ENCODE measurements at places on chromosomes 2 and 18.

GRCh38 chr2:160700021-160700814 is 206.6 kb upstream of the RBMS1 start:
- no peak for DNase-seq

DNA sequence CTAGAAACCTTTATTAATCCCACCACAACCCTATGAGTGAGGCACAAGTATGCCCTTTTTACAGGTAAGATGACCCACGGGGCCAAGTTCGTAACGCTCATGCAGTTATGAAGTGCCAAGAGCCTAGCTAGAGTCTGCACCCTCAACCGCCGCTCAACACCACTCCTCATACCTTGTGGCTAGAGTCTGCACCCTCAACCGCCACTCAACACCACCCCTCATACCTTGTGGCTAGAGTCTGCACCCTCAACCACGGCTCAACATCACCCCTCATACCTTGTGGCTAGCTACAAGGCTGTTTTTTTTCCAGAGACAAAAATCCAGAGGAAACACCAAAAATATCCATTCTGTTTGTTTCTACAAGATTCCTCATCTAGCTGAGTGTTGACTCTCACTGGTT is 4.6 kb downstream of the TXNL4A start:
- no peak for DNase-seq

GRCh38 chr2:11067221-11068078 is 87.8 kb upstream of the SLC66A3 start:
- DNase-seq = no peak

DNA sequence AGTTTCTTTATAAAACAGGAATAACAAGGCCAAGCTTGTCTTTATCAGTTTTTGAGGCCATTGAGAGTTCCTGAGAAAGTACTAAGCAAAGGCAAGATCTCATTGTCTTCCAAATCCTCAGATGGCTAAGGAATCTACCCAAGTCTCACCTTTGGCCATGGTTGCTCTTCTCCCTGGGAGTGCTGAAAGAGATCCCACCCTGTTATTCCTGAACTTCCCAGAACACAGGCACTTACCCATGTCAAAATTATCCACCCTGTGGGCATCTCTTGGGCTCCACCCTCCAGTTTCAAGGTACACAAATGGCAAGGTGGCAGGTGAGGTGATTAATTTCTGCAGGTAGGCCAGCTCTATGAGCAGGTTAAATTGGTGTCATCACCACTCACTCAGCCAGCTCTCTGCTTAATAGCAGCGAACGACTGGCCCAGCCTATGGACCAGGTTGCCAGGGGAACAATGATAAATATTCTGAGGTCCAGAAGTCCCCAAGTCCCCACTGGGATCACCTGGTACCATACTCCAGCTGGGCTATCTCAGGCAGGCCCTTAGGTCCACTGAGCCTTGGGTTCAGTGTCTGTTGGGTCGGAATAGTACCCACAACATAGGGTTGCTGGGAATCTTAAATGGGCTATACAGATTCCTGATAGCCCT is 2.3 kb upstream of the SPRED2 start:
- DNase-seq = no peak

DNA sequence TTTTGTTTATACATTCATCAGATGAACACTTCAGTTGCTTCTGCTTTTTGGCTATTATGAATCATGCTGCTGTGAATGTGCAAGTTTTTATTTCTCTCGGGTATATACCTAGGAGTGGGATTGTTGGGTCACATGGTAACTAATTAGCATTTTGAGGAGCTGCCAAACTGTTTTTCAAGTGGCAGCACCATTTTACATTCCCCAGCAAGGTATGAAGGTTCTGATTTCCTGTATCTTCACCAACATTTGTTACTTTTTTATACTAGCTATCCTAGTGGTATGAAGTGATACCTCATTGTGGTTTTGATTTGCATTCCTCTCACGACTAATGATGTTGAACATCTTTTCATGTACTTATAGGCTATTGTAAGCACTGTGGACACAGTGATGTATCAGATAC is 53.9 kb downstream of the DYNC1I2 start:
- DNase-seq = no peak

- DNase-seq = no peak
These were observed 26.8 kb upstream of the ERCC3 start for GRCh38 chr2:127320586-127321275.

- DNase-seq = no peak
These were observed 23.0 kb upstream of the HS6ST1 start for GRCh38 chr2:128341621-128342020.

- DNase-seq = no peak
These were observed 583 bp upstream of the KLHL30 start for GRCh38 chr2:238137885-238138284.

DNA sequence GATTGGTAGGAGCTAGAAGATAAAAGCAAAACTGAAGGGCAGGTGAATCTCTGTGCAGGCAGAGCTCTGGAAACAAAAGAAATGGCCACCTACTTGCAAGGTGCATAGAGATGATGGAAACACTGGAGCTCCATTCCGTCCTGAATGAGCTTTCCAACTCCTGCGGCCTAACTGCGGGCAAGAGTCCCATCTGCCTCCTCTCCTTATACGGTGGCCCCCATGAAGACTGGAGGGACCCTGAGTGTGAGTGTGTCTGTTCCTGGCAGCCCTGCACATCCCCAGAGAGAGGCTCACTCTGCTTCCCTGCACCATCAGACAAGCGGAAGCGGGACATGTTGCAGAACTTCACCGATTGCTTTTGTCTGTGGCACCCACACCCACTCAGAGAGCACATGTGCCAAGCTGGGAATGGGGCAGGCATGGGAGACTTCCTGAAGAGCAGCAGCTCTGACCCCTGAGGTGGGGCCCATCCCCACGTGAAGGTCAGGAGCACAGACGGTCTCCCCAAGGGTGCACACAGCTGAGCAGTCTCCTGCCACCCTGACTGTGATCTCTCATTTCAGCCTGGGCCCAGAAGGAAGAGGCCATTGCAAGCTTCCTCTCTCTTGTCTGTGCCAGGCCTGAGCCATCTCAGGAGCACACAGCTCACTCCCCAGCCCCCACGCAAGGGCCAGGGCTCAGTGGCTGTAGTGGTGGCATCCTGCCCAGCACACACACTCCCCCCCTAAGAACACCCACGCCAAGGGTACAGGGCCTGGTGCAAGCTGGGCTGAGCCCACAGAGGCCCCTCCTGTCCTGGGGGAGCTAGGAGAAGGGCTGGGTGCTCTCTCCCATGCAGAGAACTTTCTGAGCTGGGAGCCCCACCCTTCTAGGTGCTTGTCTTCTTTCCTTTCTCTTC is 75.3 kb downstream of the STPG4 start:
- no peak for DNase-seq

GRCh38 chr2:164826293-164827243 is 15.1 kb downstream of the COBLL1 start:
- no peak for DNase-seq

All from NCI-H1092 (cell line).